ENCODE measurements at places on chromosomes 11 and 22.

DNA sequence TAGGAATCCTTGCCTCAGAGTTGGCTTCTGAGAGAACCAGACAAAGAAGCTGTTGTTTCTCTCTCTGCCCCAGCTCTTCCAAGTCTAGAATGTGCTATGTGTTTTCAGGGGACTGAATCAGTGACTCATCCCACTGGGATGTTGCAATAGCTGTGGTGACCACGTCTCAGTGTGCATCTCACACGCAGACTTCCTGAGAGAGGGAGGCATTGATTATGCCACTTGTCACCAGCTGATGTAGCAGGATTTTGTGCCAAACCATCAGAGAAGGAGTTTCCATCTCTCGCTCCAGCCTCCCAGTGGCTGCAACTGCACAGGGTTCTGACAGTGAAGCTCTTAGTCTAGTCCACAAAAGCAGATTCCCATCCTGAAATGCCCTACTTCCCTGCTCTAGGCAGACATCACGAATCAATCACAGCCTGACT lies 455.8 kb downstream of the MIAT start:
- H3K36me3 ChIP-seq, result peaks cover 2% of the 10 kb centered on the region
- H3K4me1 ChIP-seq, result no peaks in the 10 kb centered on the region

GRCh38 chr11:65539744-65540289 lies 14.9 kb downstream of the SCYL1 start:
- peak overlapping the region; percentile 88 for H3K27ac ChIP-seq
- H3K4me1 ChIP-seq, result peaks cover 13% of the 10 kb centered on the region
- peaks cover 2% of the 10 kb centered on the region for H3K36me3 ChIP-seq

DNA sequence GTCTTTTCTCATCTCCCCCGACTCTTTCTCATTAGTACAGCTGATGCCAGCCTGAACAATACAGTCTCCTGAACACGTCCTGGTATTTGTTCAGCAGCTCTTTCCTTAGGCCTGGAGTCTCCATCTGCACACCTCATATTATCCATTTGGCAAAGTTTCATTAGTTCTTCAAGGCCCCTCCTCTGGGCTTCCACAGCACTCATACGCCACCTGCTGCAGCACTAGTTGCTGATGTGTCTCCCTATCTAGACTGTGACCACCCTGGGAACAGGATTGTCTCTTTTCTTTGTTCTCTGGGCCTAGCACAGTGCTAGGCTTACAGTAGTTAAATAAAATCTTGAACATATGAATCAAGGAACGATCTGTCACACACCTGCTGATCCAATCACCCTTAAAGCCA lies 17.2 kb downstream of the DCHS1 start:
- H3K27ac ChIP-seq, result no peak overlapping the region
- H3K4me1 ChIP-seq, result peaks cover 3% of the 10 kb centered on the region
- no peak overlapping the region for H3K4me3 ChIP-seq
- no peak for DNase-seq
- H3K27me3 ChIP-seq, result no peaks in the 10 kb centered on the region

GRCh38 chr11:70501051-70501901 lies 102.9 kb downstream of the CTTN start:
- H3K27me3 ChIP-seq, result peaks cover 11% of the 10 kb centered on the region
- no peaks in the 10 kb centered on the region for H3K4me1 ChIP-seq
- DNase-seq, result no peak
- H3K36me3 ChIP-seq, result no peaks in the 10 kb centered on the region

DNA sequence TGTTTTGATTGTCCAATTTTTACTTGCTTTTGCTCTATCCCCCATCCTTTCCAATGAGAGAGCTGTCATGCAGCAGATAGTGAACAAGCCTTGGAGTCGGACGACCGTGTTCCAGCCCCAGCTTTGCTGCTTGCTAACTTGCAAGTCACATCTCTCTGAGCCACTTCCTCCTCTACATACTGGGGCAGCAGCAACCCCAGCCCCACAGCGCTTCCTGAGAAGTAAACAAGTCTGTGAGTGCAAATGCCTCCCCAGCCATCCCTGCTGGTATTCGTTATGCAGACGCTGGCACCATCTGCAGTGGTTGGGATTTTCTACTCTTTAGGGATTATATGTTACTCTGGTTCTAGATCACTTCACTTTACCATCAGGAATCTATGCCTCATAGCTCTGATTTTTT lies 35.0 kb downstream of the TPBGL start:
- no peaks in the 10 kb centered on the region for H3K27me3 ChIP-seq
- peaks cover 3% of the 10 kb centered on the region for H3K36me3 ChIP-seq
- H3K27ac ChIP-seq, result peak overlapping the region; percentile 91
- peak overlapping the region; percentile 80 for H3K4me3 ChIP-seq
- H3K4me1 ChIP-seq, result peaks cover 24% of the 10 kb centered on the region

DNA sequence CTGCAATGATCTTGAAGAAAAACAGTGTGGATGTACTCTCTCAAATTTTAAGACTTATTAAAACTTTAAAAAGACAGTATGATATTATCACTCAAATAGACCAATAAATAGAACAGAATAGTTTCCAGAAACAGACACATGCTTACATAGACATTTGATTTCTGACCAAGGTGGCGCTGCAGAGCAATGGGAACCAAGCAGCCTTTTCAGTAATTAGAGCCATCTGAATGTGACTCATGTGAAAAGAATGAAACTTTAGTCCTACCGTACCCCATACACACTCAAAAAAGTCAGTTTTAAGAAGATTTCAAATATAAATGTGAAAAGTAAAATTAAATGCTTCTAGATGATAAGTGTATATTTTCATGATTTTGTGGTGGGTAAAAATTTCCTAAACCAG lies 74.2 kb upstream of the MS4A8 start:
- H3K36me3 ChIP-seq, result peaks cover 2% of the 10 kb centered on the region
- H3K27ac ChIP-seq, result no peak overlapping the region
- peaks cover 5% of the 10 kb centered on the region for H3K4me1 ChIP-seq
- no peak for DNase-seq
- H3K27me3 ChIP-seq, result no peaks in the 10 kb centered on the region
- H3K4me3 ChIP-seq, result no peak overlapping the region

GRCh38 chr11:73215191-73216134 lies 2.6 kb upstream of the P2RY2 start:
- no peak for DNase-seq
- no peak overlapping the region for H3K4me3 ChIP-seq
- peaks cover 5% of the 10 kb centered on the region for H3K27me3 ChIP-seq
- peaks cover 12% of the 10 kb centered on the region for H3K4me1 ChIP-seq
- H3K36me3 ChIP-seq, result no peaks in the 10 kb centered on the region
- H3K27ac ChIP-seq, result no peak overlapping the region

- no peaks in the 10 kb centered on the region for H3K36me3 ChIP-seq
- H3K4me3 ChIP-seq, result no peak overlapping the region
- H3K27me3 ChIP-seq, result peaks cover 12% of the 10 kb centered on the region
- DNase-seq, result no peak
Measured at GRCh38 chr22:45459235-45459634, 43.4 kb upstream of the FBLN1 start.

DNA sequence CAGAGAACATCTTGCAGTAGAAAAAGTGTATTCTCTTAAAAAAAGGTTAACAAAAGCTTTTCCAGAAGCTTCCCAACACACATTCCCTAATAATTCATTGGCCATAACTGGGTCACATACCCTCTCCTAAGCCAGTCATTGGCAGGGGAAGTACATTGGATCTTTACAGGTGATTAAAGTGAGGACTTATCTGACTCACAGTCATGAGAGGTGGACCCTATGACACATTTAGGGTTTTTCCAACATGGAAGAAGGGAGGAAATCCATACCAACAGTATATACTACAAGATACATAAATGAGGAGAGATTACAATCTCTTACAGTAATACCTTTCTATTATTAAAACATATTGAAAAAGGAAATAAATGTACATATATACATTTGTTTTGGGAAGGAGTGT lies 72.2 kb downstream of the CCDC73 start:
- no peaks in the 10 kb centered on the region for H3K36me3 ChIP-seq
- H3K27ac ChIP-seq, result no peak overlapping the region
- DNase-seq, result no peak
- no peak overlapping the region for H3K4me3 ChIP-seq
- H3K27me3 ChIP-seq, result no peaks in the 10 kb centered on the region

GRCh38 chr11:106456647-106457046 lies 379.2 kb downstream of the AASDHPPT start:
- H3K4me1 ChIP-seq, result no peaks in the 10 kb centered on the region
- H3K27ac ChIP-seq, result no peak overlapping the region
- H3K36me3 ChIP-seq, result no peaks in the 10 kb centered on the region
- H3K4me3 ChIP-seq, result no peak overlapping the region
- no peaks in the 10 kb centered on the region for H3K27me3 ChIP-seq

DNA sequence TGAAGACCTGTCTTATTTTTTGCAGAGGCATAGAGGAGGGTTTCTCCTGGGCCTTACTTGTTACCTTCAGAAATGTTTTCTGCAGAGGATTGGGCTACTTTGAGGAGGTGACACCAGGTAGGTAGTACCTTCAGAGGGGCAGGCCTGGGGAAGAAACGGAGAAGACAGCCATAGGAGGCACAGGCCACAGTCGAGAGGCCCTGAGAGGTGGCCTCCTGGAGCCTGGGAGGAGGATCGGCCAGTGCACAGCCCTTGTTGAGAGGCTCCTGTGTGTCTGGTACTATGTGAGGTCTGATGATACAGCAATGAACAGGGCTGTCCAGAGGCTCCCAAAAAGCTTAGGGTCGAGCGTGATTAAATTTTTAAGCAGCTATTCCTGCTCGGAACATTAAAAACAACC lies 11.5 kb downstream of the GTPBP1 start:
- H3K4me1 ChIP-seq, result peaks cover 31% of the 10 kb centered on the region
- no peak for DNase-seq
- H3K4me3 ChIP-seq, result no peak overlapping the region
- peaks cover 30% of the 10 kb centered on the region for H3K36me3 ChIP-seq
- peak overlapping the region; percentile 65 for H3K27ac ChIP-seq

DNA sequence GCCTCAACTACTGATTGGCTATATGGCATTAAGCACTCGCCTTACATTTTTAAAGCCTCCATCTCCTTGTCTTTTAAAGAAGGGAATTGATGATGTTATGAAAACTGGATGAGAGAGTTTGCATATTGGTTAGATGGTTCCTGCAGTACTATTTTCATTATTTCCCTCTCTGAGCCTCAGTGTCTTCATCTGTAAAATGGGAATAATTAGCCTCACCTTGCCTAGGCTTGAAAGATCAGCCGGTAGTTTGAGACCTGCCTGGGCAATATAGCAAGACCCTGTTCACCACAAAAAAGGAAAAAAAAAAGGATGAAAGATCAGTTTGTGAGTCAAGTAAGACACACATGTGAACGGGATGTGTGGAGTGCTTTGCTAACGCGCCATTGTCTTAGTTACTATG lies 35.0 kb upstream of the SLC35C1 start:
- H3K27ac ChIP-seq, result peak overlapping the region; percentile 14
- H3K27me3 ChIP-seq, result peaks cover 11% of the 10 kb centered on the region
- no peaks in the 10 kb centered on the region for H3K36me3 ChIP-seq
- no peak for DNase-seq
- peaks cover 8% of the 10 kb centered on the region for H3K4me1 ChIP-seq

- peaks cover 30% of the 10 kb centered on the region for H3K4me1 ChIP-seq
- H3K27me3 ChIP-seq, result peaks cover 1% of the 10 kb centered on the region
- peak; percentile 80 for DNase-seq
- peak overlapping the region; percentile 56 for H3K27ac ChIP-seq
Measured at GRCh38 chr11:14907411-14908213, 15.6 kb upstream of the CYP2R1 start.
